Naive thymus-derived CD4-positive, alpha-beta T cell (primary cell): ENCODE measurements at places on chromosomes 12 and 14.

GRCh38 chr12:67069451-67070306, 199.5 kb upstream of the CAND1 start:
- peak; percentile 46 for DNase-seq

- DNase-seq, result no peak
Measured at GRCh38 chr12:130351326-130351725, 13.6 kb downstream of the PIWIL1 start.

DNA sequence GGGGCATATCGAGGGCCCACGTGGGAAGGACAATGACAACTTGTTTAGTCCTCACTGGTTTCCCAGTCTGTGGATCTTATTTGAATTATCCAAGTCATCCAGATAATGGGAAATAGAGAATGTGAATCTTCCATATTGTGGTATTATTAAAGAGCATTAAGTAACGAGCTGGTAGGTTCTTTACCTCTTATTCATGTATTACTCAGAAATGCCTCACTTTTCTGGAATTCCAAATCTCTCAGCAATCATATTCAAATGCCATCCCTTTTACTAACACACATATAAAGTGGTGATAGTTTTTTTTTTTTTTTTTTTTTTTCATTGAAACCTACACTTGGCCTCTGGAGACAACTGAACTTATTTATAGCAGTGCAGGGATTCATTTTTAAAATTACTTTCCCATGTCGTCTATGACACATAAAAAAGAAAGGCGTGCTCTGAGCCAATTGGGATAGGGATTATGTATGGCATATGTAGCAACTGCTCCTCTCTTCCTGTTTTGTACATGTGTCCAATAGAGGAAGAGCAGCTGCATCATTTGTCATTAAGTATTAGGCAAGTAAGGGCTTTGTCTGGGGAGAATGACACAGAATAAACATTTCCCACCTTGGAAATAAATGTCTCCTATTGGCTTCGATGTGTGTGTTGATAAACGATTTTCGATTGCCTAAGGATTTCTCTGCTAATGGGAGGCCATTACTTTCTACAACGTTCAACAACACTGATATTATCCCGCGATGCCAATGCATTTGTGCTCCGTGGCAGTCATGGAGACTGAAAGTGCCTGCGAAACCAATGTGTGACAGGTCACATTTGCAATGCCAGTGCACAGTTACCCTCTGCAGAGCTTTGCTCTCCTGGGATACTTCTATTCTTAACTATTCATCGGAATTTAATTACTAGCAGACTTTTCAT, 78.6 kb upstream of the IFNG-AS1 start:
- no peak for DNase-seq

- no peak for DNase-seq
Measured at GRCh38 chr14:55754471-55754870, 174.5 kb downstream of the KTN1 start.

DNA sequence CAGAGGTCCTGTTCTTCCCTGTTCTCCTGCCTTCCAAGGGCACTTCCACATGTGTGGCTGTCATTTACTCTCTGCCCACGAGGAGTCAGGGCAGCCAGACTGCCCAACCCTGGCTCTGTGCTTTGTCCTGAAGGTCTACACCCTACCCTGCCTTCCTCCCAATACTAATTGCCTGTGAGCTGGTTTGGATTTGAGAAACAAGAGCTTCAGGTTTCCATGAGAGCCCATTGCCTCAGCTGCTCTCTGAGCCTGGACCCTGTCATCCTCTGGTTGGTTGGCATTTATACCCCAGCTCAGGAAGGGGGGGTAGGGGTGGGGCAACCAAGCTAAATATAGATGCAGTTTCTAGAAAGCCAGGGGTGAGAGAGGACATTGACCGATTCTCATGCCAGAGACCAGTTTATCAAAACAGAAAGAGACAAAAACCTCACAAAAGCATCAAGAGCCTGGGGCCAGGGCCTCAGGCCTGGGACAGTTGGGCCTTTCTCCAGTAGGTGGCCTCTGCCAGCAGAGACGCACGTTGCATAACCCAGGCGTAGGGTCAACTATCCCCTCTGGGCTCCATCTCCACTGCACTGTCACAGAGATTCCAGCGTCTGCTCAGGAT, 34.5 kb downstream of the VDR start:
- DNase-seq, result no peak

- no peak for DNase-seq
Measured at GRCh38 chr14:92850492-92850891, 56.4 kb downstream of the GOLGA5 start.

- DNase-seq, result no peak
Measured at GRCh38 chr12:3990501-3991280, 117.5 kb upstream of the PARP11 start.

- no peak for DNase-seq
Measured at GRCh38 chr14:95008445-95009217, 148.7 kb downstream of the DICER1 start.

DNA sequence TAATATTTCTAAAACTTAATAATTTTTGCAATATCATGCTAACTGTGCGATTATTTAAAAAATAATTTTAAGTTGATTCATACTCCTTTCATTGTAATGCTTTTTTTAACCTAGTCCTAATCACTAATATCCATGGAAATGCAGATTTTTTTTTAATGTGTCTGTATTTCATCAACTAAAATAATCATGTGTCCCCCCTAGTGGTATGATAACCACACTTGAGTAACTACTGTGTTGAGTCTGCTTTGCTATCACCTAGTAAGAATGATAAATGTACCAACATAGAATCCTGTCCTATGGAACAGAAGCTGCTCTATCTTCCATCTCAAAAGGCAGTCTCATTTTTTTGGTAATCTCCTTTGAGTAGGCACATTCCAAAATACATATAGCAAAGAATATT, 19.1 kb upstream of the SYNE2 start:
- no peak for DNase-seq

- no peak for DNase-seq
Measured at GRCh38 chr12:26011099-26011498, 52.6 kb downstream of the RASSF8 start.

DNA sequence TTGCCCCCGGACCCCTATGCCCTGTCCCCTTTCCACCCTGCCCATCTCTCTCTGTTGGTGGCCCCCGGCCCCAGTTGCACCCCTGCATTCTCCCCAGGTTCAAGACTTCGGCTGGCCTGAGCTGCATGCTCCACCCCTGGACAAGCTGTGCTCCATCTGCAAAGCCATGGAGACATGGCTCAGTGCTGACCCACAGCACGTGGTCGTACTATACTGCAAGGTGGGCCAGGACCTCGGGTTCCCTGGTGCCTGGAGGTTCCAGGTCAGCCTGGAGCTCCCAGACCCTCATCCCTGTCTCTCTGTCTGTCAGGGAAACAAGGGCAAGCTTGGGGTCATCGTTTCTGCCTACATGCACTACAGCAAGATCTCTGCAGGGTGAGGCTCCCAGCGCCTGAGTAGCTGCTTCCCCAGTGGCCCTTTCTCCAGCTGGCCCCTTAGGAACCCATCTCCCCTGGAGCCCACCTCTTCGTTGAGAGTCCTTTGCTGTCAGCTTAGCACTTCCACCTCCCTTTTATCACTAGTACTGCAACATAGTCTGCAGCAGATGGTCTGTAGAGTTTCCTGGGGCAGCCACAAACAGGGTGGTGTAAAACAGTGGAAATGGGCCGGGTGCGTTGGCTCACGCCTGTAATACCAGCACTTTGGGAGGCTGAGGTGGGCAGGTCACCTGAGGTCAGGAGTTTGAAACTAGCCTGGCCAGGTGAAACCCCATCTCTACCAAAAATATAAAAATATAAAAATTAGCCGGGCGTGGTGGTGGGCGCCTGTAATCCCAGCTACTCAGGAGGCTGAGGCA, 5.8 kb downstream of the TNS2 start:
- DNase-seq, result no peak

- no peak for DNase-seq
Measured at GRCh38 chr12:132384916-132385774, 55.8 kb upstream of the GALNT9 start.

GRCh38 chr12:93777254-93777653, 100.1 kb downstream of the CRADD start:
- no peak for DNase-seq

GRCh38 chr12:54974279-54974678, 10.3 kb downstream of the TESPA1 start:
- DNase-seq, result no peak

DNA sequence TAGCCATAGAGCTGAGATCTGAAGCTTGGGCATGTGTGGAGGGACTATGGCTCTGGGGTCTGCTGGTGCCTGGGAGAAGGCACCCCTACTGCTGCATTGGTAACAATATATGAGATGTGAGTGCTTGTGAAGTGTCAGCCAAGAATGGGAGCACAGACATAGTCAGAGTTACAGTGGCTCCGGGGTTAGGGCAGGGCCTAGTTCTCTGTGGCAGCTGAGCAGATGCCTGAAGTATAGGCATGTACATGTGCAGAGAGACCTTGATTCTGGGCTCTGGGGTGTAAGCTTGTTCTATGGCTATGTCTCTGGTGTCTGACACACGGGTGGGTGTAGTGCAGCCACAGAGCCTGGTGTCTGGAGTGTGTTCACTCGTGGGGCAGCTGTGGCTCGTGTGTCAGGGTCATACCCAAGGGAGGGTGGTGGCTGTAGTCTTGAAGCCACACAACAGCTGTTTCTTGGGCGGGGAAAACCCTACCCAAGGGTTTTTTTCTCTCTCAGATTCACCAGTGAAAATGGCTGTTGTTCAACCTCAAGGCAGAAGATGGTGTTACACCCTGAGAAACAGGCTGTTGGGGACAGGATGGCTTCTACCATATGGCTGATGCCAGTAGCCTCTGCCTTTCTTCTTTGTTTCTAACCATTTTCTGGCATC, 11.9 kb upstream of the TCL1A start:
- no peak for DNase-seq

DNA sequence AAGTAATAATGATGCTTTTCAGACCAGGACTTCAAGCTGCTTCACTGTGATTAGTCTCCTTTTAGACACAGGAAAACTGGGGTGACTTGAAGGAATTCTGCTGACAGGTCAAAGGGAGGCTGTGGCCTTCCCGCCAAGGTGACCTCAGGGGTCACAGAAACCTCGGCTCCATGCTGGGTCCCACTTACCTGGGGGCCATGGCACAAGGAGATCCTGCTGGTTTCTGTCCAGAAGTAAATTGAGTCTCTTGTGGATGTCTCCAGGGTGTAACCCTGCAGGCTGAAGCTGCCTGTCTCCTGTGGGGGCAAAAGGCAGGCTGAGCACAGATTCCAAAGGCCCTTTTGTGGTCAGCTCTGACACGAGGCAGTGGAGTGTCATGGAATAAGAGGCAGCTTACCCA, 138.7 kb upstream of the MED13L start:
- no peak for DNase-seq

DNA sequence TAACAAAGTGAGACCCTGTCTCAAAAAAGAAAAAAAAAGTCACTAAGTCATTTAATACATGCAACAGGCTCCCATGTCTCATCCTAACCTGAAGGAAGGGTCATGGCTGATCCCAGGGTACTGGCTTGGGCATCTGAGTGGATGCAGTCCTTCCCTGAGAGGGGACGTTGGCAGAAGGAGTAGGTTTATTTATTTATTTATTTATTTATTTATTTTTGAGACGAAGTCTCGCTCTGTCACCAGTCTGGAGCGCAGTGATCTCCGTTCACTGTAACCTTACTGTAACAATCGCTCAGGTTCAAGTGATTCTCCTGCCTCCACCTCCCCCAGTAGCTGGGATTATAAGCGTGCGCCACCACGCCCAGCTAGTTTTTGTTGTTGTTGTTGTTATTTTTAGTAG, 7.2 kb upstream of the CALCOCO1 start:
- DNase-seq, result no peak

- no peak for DNase-seq
Measured at GRCh38 chr14:32368107-32368506, 39.0 kb downstream of the AKAP6 start.

- no peak for DNase-seq
Measured at GRCh38 chr14:59313658-59314608, 125.5 kb downstream of the DAAM1 start.

- peak; percentile 30 for DNase-seq
Measured at GRCh38 chr12:101616027-101616494, 21.3 kb downstream of the MYBPC1 start.

GRCh38 chr14:52350445-52350844, 36.3 kb downstream of the PTGER2 start:
- DNase-seq, result no peak

DNA sequence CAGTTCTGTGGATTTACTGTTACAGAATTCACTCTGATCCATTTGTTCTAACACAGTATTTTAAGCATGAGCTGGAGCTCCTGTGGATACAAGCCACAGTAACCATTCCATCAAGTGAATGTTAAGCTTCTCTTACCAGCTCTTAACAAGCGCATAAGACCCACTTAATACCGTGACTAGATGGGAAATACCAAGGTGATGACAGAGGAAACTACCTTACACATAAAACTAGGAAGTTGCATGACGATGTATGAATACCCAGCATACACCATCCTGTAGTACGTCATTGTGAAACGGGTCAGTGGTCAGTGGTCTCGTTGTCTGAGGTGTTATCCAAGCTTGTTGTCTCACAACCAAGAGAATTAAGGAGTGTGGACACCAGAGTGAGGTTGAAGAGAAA, 2.0 kb upstream of the GALC start:
- no peak for DNase-seq

DNA sequence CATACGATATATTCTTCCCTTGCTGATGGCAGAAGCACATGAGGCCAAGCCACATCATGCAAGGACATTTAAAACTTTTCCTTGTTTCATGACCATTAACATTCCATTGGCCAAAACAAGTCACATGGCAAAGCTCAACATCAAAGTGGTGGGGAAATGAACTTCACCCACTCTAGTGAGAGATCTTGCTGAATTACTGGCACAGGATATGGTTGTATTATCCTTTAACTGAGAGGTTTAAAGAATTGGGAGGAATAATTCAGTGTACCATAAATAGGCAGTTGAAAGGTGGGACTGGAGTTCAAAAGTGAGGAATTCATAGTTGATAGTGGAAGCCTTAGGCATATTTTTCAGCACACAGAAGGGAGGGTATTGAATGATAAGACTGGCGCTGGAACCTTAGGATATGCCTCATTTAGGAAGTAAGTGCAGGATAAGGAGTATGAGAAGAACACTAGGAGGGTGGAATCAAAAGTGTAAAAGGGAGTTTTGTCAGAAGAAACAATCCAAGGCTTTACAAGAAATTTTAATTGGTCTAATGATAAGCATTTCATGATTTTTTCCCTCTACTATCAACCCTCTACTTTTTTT, 398.8 kb downstream of the C12orf75 start:
- no peak for DNase-seq

DNA sequence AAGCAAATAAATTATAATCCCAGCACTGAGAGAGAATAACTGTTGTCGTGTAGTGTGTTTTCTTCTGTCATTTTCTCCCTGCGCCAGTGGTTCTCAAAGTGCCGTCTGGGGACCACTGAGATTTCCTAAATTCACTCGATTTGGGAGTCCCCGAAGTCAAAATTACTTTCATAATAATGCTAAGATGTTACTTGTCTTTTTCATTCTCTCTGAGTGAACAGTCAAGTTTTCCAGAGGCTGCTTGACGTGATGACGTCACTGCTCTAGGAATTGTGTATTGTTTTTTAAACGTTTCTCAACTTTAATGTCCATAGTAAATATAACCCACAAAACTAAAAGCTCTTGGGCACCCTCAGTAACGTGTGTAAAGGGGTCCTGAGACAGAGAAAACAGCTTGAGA, 796 bp upstream of the POP5 start:
- DNase-seq, result no peak

- DNase-seq, result no peak
Measured at GRCh38 chr14:81199084-81199483, 21.7 kb downstream of the GTF2A1 start.
